IPS DF 19.7 (cell line): ENCODE measurements at places on chromosomes 2 and 18.

GRCh38 chr2:19868224-19868623, 33.6 kb downstream of the TTC32 start:
- DNase-seq, result no peak

DNA sequence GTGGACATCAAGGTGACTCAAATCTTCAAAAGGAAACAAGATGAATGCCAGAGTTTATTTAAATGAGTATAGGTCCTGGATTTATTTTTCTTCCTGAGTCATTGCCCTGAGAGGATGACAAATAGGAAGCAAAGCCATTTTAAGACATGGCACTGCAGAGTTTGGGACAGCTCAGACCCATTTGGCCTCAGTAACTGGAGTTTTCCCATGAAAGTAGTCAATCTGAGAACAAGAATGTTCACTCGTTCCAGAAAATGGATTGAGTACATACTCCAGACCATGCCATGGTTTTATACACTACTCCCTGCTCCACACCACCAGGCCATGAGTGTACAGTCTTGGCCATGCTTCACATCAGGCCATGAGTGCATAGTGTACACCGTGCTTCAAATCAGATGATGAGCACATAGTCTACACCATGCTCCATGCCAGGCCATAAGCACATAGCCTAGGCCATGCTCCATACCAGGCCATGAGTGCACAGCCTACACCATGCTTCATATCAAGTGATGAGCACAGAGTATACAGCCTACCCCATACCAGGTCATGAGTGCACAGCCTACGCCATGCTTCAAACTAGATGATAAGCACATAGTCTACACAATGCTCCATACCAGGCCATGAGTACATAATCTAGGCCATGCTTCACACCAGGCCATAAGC, 202.4 kb downstream of the FBXO15 start:
- no peak for DNase-seq

- DNase-seq, result no peak
Measured at GRCh38 chr2:120488531-120488930, 142.6 kb downstream of the INHBB start.

DNA sequence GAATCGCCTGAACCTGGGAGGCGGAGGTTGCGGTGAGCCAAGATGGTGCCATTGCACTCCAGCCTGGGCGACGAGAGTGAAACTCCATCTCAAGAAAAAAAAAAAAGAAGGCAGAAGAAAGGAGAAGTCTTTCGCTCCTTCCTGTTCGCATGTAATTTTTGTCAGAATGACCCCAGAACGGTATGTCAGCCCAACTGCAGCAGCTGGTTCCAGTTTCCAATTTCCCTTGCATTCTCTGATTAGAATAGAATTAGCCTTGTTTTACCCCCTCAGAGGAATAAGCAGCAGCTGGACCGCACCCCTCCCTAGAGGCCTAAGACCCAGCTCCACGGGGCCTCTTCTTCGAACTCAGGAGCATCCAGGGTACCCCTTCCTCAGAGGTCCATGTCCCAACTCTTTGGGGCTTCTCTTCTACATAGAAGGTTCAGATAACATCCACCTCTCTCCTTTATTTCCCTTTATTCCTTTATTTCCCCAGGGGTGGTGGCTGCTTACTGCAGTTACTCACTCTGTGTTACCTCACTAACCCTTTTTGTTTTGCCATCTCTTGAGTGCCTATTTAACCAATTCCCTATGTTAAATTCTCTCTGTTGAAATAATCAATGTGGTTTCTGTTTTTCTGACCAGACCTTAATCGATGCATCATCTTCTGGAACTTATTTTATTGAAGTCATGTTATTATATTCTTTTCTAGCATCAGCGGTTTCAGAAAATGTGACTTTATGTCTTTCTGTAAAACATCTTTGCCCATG, 7.2 kb upstream of the PUM2 start:
- no peak for DNase-seq

DNA sequence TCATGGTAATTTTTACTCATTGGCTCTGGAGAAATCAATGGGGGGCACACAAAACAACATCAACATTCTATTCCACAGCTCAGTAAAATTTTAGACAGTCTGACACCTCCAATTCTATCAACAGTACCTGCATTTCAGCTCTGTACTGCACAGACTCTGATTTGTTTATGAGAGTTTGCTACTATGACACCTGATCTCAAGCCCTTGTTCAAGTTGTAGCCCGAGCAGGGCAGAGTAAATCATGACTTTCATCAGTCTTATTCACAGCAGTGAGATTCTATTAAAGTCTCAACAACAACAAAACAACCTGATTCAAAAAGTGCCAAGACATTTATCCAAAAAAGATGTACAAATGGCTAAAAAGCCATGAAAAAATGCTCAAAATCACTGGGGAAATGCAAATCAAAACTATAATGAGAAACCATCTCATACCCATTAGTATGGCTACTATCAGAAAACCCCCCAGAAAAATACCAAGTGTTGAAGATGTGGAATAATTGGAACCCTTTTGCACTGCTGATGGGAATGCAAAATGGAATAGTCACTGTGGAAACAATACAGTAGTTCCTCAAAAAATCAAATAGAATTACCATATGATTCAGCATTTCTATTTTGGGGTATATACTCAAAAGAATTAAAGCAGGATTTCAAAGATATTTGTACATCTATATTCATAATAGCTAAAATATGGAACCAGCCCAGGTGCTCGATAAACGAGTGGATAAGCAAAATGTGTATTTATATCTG, 71.7 kb upstream of the RBMS1 start:
- no peak for DNase-seq
